ENCODE measurements at places on chromosomes 1 and 21.

GRCh38 chr1:205917466-205918238, 25.6 kb downstream of the SLC26A9 start:
- DNase-seq: no peak

- no peak for DNase-seq
Measured at GRCh38 chr1:176177764-176178163, 29.3 kb downstream of the COP1 start.

GRCh38 chr1:55741516-55741915, 526.4 kb upstream of the USP24 start:
- no peak for DNase-seq

- DNase-seq: no peak
Measured at GRCh38 chr21:36642777-36643176, 56.1 kb upstream of the SIM2 start.

- peak; percentile 34 for DNase-seq
Measured at GRCh38 chr1:48109390-48110013, 112.3 kb upstream of the TRABD2B start.

DNA sequence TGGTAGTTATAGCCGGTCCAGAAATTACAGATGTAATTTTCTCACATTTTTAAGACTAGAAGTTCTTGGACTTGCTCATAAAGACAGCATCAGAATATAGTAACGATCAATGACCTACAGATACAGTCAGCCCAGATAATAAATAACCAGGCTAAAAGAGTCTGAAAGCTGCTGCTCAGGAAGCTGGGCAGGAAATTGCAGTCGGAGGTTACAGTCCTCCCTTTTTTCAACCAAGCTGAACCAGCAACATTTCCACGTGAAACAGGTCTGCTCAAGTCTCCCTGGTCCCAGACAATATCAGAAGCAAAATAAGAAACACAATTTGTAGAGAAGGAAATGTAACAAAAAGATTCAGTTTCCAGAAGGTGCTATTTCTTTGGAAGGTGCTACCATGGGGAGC, 457.4 kb downstream of the SIPA1L2 start:
- no peak for DNase-seq

DNA sequence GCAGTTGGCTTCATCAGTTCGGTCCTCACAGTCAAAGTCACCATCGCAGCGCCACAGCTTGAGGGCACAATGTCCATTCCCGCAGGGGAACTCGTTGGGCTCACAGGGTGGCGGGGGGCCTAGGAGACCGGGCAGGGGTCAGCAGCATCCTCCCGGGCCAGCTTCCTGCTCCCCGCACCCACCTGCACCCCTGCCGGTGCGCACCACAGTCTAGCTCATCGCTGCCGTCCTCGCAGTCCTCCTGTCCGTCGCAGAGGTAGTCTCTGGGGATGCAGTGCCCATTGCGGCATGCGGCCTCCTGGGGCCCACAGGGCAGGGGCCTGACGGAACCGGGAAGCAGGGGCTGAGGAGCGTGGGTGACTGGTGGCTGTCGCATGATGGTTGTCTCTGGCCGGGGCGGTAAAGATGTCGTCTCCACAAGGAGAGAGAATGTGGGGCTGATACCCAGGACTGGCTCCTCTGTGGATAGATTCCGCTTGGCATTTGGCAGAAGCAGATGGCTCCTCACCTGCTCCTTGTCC, 49.8 kb downstream of the HSPG2 start:
- DNase-seq: no peak

DNA sequence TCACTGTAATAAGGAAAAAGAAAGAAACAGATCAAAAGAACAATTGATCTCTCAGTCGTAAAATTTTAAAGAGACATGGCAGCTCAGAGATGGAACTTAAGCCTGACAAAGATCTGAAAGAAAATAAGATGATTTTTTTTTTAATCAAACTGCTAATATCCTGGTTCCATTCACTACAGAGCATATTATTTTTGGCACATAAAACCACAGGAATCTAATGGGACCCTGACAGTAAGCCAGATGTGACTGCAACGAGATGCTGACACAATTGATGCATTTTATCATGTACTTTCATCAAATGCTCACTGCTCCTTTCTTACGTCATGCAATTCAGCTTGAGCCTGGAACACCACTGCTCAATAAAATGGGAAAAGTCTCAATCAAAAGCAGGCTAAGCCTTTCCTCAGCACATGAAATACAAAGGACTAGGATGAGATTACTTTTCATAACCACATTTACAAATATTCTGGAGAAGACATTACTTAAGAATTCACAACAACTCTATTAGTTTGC, 16.6 kb downstream of the GPATCH2 start:
- no peak for DNase-seq

DNA sequence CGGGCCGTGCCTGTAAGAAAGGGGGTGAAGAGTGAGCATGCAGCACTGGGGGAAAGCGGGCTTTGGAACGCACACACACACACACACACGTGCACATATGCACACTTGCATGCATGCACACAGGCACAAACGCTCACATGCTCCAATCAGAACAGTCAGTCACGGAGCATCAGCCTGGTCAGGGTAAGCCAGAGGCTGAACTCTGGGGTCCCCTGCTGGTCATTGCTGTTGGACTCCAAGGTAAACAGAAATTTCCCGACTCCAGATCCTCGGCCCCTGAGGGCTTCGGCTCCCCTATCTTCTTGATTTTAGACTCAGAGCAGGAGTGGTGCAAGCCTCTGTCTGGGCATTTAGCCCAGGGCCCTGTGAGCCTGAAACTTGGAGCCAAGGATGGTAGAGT, 54.2 kb downstream of the SYT2 start:
- DNase-seq: no peak

GRCh38 chr1:180144659-180145357, 9.9 kb upstream of the QSOX1 start:
- DNase-seq: no peak

DNA sequence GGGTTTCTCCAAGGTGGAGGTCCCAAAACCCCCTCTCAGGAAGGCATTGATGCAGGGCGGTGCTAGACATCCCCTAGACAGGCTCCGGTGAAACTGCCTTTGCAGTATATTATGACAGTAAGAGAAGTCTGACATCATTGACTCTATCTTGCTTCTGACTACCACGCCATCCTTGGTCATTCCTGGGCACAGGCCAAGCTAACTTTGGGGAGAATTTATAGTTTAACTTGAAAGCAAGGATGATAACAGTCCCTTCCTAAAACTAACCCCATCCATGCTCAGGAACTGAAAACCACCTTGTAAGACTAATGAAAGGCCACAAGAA, 30.3 kb downstream of the RSPH1 start:
- DNase-seq: no peak
